ENCODE measurements at places on chromosomes 4 and X.

DNA sequence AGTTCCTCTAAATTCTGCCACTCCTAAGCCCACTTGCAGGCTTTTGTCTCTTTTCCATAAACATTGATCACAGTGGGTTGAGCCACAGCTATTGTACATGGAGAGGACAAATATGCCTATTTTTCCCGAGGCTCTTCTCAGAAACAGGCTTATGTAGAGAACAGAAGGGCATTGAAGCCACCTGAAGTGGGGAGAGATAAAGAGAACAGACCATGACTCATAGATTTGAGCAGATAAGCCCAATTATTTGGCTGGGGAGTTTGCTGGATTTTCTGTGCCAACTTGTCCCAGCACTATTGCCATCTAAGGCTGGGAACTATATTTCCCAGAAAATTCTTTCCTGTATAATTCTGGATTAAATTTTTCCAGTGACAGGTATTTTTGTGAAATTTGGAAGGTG lies 446.1 kb upstream of the RPS6KA3 start:
- no peak for DNase-seq

- no peak for DNase-seq
Measured at GRCh38 chr4:30245140-30245539, 475.0 kb upstream of the PCDH7 start.

DNA sequence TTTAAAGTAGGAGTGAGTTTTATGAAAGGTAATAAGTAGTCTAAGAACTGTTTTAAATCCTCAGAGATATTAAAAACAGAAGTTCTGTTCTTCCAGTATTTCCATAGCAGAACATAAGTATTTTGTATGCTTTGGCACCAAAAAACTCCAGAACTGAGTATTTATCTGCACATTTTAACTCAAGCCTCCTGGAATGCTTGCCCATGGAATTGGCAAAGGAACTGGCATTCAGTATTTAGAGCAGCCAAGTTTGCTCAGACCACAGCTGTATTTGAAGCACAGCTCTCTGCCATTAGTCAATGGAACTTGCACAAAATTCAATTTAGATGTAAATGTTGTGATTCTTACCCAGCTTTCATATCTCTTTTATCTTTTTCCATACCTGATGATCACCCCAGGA lies 42.2 kb downstream of the NDNF start:
- DNase-seq, result no peak

- no peak for DNase-seq
Measured at GRCh38 chr4:142959173-142959572, 113.1 kb upstream of the INPP4B start.

- no peak for DNase-seq
Measured at GRCh38 chr4:123870216-123870876, 473.8 kb downstream of the SPRY1 start.
